ENCODE measurements at places on chromosomes 3 and 15. TPM values are rescaled to one million over a fixed set of nuclear protein-coding genes. Genes with fewer than 3 reads are reported as not detected.

Gene GP9
- not detected for total RNA-seq

Gene SETD2
- 45.2 TPM for total RNA-seq

GRCh38 chr3:12299026-12299425 is 10.2 kb downstream of the PPARG start:
- no peak for DNase-seq

DNA sequence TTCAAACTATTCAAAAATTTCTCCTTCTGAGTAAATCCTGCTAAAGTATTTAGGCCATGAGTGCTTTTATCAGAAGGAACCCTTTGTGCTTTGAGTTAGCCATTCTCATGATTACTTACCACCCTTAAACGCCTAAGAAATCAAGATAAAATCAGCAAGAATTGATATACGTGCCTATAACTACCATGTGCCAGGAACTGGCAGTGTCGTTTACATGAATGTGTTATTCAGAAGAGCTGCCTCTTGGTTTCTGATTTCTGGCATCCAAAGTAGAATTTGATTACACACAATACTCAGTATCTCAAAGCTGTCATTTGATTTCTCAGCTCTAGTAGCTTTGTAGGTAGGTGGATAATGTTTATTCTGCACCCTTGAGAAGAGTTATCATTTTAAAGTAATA is 351.3 kb upstream of the CCDC54 start:
- no peak for DNase-seq

- no peak for DNase-seq
These were observed 27.8 kb upstream of the RASA2 start for GRCh38 chr3:141459008-141459407.

GRCh38 chr3:173284301-173284700 is 113.2 kb upstream of the NLGN1 start:
- no peak for DNase-seq

DNA sequence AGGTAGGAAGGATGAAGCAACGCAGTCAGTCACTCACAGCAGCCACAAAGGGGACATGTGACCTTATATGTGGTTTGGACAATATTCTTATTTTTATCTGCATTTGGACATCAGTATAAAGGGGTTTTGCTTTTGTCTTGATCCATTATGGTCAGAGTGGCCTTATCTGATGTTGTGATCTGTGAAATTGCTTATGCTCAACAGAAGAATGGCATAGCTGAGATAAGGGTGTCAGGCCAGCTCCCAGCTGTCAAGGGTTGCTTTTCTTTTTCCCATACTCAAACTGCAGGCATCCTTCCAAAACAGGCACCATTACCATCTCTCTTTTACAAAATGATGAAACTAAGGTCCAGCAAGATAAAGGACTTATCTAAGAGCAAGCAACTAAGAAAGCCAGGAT is 28.1 kb downstream of the DCLK3 start:
- DNase-seq = no peak

DNA sequence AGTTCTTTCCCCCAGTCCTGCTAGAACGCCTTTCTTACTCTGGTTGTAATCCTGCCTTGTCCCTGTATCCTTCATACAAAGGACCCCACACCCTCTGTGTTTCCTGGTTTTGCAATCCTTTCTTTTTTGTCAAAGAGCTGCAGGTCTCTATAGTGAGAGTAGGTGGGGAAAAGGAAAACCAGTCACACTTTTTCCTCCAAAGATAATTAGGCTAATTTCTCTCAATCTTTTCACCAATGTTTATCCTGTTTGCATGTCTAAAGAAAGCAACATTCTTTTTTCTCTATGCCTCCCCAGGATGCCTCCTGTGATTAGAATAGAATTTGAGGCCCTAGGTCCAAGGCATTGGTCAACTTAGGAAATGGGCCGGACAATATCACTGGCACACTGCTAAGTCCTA is 25.4 kb downstream of the SEMA6D start:
- DNase-seq = peak; percentile 40

DNA sequence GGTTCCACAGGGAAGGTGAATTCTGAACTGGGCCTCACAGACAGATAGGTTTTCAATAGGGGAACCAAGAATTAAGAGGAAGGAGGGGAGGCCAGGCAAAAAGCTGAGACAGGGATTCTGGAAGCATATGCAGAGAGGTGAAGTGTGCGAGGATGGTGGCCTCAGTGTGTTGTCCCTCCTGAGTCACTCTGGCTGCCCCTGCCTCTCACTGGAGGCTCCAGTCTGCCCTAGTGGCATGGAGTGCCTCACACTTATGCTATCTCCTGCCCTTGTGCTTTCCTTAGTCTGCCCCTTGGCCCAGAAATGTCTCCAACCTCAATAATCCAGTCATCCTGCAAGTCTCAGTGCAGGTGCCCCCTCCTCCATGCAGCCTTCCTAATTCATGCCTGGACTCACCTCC is 32.2 kb upstream of the RBP1 start:
- no peak for DNase-seq

- no peak for DNase-seq
These were observed 18.9 kb downstream of the SV2B start for GRCh38 chr15:91118817-91119590.

- no peak for DNase-seq
These were observed 52.8 kb upstream of the DIPK2A start for GRCh38 chr3:143918848-143919247.

- no peak for DNase-seq
These were observed 16.7 kb upstream of the DENND6A start for GRCh38 chr3:57709559-57709958.

GRCh38 chr3:21979706-21980105 is 228.7 kb upstream of the ZNF385D start:
- DNase-seq = no peak

DNA sequence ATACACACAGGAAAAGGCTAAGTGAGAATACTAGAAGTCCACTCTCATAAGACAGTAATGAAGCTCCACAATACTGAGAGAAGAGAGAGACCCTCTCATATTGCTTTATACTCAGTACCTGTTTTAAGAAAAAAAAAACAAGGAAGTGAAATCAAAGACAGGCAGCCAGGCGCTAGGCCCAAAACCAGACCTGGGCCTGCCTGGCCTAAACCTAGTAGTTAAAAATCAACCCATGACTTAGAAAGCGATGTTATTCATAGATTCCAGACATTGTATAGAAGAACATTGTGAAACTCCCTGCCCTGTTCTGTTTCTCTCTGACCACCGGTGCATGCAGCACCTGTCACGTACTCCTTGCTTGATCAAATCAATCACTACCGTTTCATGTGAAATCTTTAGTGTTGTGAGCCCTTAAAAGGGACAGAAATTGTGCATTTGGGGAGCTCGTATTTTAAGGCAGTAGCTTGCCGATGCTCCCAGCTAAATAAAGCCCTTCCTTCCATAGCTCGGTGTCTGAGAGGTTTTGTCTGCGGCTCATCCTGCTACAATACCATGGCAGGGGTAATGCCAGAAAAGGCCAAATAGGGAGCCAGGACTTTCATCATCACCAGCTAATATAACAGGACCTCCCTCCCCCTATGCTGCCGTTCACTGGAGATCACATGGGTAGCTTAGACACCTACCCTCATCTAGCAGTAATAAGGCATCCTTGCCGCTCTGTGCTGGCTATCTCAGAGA is 1294.1 kb downstream of the NSUN3 start:
- DNase-seq = no peak
